NCI-H526 treated with DMSO at 0.1 percent for 48 hours (cell line): ENCODE measurements at places on chromosomes 7 and 10.
A peak's percentile ranks its signal among the peaks of the same experiment; 100 is the strongest.

DNA sequence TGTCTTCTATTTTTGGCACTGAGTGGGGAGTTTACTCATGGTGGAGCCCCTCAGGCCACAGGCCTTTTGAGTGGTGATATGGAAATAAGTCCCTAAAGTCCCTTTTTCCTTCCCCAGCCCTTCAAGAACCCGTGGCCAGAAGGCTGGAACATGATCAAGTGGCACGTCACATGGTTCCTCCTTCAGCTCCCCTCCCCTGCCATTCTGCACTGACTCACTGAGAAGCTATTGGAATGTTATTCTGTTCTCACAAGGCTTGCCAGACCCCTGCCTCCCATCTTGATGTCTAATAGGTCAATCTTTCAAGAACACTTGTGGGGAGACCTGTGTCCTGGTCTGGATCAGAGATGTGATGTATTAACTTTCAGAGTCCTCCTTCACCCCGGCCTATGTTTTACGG lies 279.8 kb downstream of the SEC23IP start:
- DNase-seq: no peak

DNA sequence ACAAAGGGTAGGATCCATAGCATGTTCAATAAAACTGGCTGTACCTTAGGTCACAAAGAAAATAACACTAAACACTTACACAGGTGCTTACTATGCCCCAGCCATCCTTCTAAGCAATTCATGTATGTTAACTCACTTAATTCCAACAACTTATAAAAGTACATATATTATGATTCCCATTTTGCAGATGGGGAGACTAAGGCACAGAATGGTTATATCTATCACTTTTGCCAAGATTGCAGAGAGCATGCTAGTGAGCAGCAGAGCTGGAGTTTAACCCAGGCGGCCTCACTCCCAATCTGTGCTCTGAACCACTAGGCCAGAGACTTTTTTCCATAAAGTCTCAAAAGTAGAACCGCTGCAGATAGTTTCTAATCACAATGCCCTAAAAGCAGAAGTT lies 18.9 kb upstream of the UBN2 start:
- DNase-seq: no peak

DNA sequence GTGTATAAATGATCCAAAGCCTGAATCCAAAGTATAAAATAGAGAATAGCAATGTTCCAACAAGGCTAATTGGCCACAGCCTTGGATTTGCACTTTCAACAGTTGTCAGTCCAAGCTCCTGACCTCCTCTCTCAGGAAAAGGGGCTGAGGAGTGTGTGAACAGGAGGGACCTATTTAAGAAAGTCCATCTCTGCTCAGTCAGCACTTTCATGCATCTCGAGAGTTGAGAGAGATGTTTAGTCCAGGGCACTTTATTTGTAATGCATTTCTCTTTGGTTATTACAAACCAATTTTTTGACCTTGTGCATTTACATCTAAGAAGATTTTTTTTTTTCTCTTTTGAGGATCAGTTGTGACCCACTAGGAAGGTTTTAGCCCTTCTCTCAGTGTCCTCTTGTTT lies 244.2 kb downstream of the CREB5 start:
- DNase-seq: no peak

GRCh38 chr10:62745581-62745980 lies 58.9 kb upstream of the ADO start:
- no peak for DNase-seq

DNA sequence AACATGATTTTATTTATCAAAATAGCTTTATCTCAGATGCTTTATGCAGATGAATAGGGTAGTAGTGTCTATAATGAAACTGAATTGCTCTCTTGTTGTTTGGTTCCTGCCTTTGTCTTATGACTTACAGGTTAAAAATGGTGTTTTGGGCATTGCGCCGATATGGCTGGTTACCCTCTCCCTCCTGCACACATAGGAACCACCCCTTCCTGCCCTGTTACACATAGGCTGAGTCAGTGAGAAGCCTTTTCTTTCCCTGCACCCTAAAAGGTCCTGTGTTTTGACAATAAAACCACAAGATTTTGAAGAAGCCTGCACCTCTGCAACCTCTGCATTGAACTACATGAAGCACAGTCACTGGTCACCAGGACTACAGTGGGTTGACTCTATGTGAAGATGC lies 655.8 kb upstream of the ANKRD30A start:
- no peak for DNase-seq

GRCh38 chr10:88934900-88935672 lies 17.5 kb downstream of the ACTA2 start:
- DNase-seq: peak; percentile 48

DNA sequence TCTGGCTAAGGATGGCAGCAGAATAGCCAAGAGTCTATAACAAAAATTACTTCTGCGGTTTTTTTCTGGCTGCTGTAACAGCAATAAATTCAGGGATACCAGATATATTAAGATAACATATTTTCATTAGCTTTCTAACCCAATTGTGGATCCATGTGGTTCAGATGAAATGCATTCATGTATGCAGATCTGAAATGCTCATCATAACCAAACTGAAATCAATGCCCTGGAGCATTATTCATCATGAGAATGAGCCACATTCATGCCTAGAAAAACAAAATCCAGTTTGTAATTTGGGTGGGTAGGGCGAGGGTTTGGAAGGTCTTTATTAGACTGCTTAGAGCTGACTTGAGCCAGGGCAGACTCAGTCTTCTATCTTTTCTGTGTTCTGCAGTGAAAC lies 69.8 kb upstream of the SEMA3A start:
- DNase-seq: no peak

DNA sequence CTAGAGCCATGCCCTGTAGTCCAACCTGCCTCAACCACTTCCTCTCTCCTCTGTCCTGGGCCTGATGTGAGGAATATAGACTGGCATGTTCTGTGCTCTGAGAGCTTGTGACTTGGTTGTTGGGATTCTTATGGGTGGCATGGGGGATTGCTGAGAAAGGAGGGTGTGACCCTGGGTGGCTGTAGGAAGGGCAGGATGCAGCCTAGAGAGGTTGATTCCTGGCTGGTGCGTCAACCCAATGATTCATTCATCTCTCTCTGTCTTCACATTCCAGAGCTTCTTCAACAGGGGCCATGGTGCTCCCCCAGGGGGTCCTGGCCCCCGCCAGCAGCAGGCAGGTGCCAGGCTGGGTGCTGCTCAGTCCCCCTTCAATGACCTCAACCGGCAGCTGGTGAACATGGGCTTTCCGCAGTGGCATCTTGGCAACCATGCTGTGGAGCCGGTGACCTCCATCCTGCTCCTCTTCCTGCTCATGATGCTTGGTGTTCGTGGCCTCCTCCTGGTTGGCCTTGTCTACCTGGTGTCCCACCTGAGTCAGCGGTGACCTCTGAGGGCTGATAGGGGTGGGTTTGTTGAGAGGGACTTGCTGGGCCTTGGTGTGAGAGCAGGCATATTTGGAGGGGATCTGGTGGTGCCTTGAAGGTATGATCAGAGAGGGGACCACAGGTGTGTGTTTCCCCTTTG lies 2.6 kb downstream of the FAM241B start:
- DNase-seq: no peak

DNA sequence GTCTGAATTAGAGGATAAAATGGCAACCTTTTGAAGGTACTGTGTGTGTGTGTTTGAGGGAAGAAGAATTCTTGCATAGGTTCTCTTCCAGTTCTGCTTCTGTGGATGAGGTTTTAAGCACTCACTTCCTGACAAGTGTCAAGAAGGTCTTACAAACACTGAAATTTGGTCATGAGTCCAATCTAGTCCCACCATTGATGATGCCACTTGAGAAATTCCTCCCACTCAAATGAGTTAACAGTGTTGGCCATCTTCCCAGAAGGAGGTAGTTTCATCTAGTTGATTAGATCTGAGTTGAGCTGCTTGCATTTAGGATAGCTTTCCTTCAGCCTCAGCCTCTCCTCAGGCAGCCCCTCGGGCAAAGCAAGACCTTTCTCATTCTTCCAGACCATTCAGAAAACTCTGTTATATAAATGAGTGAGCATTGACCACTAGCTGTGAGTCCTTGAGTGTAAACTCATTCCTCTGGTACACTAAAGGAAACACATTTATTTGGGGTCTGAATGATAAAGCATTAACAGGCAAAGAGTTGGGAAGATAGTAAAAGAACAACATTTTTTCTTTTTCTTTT lies 189.5 kb downstream of the TRIL start:
- no peak for DNase-seq

- peak; percentile 8 for DNase-seq
Observed at GRCh38 chr10:32005050-32005449, 51.2 kb downstream of the KIF5B start.
